ENCODE measurements at places on chromosomes 12 and 14. TPM values are rescaled to one million over a fixed set of nuclear protein-coding genes. Genes with fewer than 3 reads are reported as not detected.
A peak's percentile ranks its signal among the peaks of the same experiment; 100 is the strongest.

GRCh38 chr12:96776908-96777307 is 130.1 kb upstream of the NEDD1 start:
- no peaks in the 10 kb centered on the region for H3K4me1 ChIP-seq
- H3K27me3 ChIP-seq, result no peaks in the 10 kb centered on the region
- H3K4me3 ChIP-seq, result no peak overlapping the region
- no peak for DNase-seq
- H3K27ac ChIP-seq, result no peak overlapping the region

SAMD4A gene
- 40.5 TPM for total RNA-seq

GPRC5A gene
- 1,562 TPM for total RNA-seq

GRIN2B gene
- 0.31 TPM for total RNA-seq

DNA sequence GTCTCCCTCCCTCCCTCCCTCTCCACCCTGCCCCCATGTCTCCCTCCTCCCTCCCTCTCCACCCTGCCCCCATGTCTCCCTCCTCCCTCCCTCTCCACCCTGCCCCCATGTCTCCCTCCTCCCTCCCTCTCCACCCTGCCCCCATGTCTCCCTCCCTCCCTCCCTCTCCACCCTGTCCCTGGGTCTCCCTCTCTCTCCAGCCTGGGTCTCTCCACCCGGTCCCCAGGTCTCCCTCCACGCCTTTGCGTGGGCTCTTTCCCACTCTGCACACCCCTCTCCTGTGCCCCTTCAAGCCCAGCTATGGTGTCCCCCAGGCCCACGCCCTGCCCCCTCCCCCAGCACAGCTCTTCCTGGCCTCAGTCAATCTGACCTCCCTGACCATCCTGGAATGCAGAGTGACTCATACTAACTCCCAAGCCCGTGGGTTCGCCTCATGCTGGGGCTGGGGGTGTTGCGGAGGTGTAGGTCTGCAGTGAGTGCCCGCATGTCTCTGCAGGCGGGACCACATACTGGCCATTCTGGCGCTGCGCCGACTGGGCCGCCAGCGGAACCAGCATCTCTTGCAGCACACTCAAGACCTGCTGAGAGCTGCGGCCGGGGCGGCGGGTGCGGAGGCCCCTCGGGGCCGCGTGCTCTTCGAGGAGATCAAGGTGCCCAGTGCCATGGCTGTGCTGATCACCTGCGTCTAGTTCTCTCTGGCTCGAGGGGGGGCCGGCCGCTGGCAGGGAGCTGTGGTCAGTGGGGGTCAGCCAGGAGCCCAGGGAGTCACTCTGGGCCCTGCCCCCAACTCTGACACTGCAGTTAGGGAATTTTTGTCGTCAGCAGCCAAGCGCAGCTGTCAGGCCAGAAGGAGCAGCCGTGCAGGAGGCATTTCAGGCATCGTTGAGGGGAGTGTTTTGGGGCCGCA is 13.5 kb upstream of the TNFAIP2 start:
- H3K4me1 ChIP-seq, result peaks cover 60% of the 10 kb centered on the region
- peaks cover 16% of the 10 kb centered on the region for H3K27me3 ChIP-seq
- H3K4me3 ChIP-seq, result no peak overlapping the region
- no peaks in the 10 kb centered on the region for H3K36me3 ChIP-seq
- no peak for DNase-seq
- peak overlapping the region; percentile 61 for H3K27ac ChIP-seq

ADGRD1 gene
- 167 TPM for total RNA-seq

GRCh38 chr12:47095446-47096236 is 15.9 kb upstream of the AMIGO2 start:
- DNase-seq, result no peak
- no peaks in the 10 kb centered on the region for H3K36me3 ChIP-seq
- H3K4me3 ChIP-seq, result no peak overlapping the region
- H3K4me1 ChIP-seq, result peaks cover 2% of the 10 kb centered on the region
- no peak overlapping the region for H3K27ac ChIP-seq

DNA sequence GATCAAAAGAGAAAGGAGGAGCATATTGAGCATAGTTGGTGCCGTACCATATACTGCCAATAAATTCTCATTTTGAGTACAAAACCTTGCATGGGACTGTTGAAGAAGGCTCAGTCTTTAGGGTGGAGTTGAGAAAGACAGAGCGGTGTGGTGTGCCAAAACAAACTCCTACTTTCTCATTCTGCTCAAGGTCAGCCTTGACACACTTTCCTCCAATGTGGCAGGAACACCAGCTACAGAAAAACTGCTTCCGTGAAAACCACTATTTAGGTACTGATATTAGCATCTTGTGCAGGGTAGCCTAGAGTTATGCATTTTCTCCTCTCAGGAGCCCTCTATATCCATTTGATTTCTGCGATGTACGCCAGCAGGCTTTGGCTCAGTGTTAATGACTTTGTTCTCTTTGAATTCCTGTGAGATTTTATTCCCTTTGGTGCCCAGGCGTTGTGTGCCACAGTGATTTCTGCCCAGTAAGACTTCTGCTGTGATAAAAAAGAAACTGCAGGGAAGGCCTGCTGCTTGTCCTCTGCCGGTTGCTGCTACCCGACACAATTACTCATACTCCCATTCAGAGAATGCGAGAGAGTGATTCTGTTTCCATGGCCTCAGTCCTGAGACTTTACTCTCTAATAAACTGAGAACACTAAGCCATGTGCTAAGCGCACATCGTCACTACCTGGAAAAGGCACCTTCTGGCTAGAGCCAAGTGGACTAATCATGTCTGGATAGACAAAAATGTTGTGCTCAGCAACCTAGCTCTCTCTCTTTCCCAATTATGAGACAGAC is 88.3 kb upstream of the MDM1 start:
- H3K27me3 ChIP-seq, result no peaks in the 10 kb centered on the region
- DNase-seq, result no peak
- no peaks in the 10 kb centered on the region for H3K4me1 ChIP-seq
- H3K36me3 ChIP-seq, result no peaks in the 10 kb centered on the region
- H3K4me3 ChIP-seq, result no peak overlapping the region
- no peak overlapping the region for H3K27ac ChIP-seq

DNA sequence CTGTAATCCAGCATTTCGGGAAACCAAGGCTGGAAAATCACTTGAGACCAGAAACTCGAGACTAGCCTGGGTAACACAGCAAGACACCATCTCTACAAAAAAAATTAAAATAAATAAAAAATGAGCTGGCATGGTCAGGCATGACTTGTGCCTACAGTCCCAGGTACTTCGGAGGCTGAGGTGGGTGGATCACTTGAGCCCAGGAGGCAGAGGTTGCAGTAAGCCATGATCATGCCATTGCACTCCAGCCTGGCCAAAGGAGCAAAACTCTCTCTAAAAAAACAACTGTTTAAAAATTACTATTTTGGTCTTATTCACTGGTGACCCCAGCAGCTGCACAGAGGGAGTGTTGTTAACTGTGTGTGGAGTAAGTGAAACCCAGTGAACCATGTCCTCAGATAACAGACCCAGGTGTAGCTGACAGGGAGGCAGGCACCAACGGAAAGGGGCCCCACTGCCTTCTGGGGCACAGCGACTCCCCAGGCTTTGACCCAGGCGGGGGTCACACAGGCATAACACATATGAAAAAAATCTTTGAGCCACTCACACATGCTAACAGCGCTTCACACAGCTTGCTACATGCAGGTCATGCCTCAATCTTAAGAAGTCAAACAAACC is 12.1 kb downstream of the DDX54 start:
- no peak for DNase-seq
- no peaks in the 10 kb centered on the region for H3K4me1 ChIP-seq
- no peak overlapping the region for H3K4me3 ChIP-seq
- H3K27me3 ChIP-seq, result no peaks in the 10 kb centered on the region

GRCh38 chr12:113870035-113870434 is 96.1 kb downstream of the RBM19 start:
- H3K36me3 ChIP-seq, result peaks cover 15% of the 10 kb centered on the region
- no peak overlapping the region for H3K4me3 ChIP-seq
- H3K27ac ChIP-seq, result no peak overlapping the region

DNA sequence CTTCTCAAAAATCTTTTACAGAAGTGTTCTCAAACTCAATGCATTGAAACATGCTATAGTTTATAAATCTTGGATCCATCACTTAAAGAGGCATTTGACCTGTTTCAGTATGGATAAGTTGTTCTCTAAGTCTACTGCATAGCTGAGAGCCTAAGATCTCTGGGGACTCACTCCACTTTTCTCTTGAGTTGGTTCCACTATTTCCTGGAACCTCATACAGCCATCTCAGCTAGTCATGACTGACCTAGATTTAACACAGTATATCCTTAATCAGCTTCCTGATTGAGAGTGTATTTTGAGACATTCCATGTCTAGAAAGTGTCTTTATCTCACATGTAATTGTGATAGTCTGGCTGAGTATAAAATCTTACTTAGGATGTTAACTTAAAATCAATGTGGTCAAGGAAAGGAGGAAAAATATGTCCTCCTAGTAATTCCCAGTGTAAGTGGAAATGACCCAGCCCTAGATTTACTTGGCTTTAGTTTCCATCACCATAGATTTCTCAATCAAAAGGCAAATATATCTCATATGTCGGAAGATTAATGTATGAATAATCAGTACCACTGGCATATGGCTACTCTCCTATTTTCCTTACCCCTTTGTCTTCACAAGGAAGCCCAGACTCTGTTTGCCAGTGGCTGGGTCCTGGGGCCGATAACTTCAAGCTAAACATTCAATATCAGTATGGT is 61.9 kb downstream of the KICS2 start:
- no peak for DNase-seq
- H3K4me1 ChIP-seq, result no peaks in the 10 kb centered on the region
- H3K36me3 ChIP-seq, result no peaks in the 10 kb centered on the region
- H3K27ac ChIP-seq, result no peak overlapping the region
- H3K27me3 ChIP-seq, result no peaks in the 10 kb centered on the region
- no peak overlapping the region for H3K4me3 ChIP-seq

GNB3 gene
- total RNA-seq, result 2.0 TPM

DNA sequence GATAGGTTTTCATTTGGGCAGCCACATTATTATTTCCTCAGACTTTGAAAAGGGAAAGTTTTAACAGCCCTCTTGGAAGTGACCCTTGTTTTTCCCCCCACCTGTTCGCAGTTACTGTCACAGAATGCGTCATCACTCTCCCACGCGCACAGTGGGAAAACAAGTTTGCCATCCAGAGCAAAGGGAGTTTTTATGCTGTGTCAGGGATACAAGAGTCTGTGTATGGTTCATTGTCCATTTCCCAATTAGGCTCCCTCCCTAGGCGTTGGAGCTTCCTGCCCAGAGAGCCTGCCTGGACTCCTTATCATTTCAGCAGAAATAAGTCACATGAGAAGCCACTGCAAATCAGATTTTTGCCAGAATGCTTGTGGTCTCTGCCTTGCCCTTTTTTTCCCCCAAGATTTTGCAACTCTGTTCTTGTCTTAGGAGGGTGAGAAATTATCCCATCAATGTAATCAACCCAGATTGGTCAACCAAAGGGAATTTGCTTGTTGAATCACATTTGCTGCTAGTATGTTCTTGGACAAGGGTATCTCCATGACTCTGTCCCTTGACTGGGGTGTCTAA is 104.1 kb downstream of the IGF1 start:
- H3K4me3 ChIP-seq, result no peak overlapping the region
- no peaks in the 10 kb centered on the region for H3K27me3 ChIP-seq

DNA sequence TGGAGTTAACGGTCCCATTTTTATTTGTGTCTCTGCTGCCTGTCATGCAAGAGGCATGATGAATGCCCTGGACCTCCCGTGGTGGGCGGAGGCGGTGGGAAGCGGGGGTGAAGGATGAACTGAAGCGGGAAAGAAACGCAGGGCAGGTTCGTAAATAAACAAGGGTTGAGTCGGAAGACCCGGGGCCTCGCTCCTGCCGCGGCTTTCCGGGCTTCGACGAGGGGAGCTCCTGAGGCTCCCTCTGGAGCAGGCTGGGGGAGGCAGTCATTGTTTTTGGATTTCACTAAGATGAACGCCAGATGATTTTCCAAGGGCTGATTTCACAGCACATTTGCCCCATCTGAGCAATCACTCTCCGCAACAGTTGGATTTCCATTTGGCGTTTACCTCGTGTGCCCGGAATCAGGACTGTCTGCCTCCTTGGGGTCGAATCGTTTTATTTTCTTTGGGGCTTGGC is 130.2 kb downstream of the SLC38A6 start:
- H3K36me3 ChIP-seq, result no peaks in the 10 kb centered on the region
- H3K4me3 ChIP-seq, result no peak overlapping the region
- H3K4me1 ChIP-seq, result no peaks in the 10 kb centered on the region
- no peak for DNase-seq
- H3K27me3 ChIP-seq, result peaks cover 15% of the 10 kb centered on the region
- no peak overlapping the region for H3K27ac ChIP-seq

DNA sequence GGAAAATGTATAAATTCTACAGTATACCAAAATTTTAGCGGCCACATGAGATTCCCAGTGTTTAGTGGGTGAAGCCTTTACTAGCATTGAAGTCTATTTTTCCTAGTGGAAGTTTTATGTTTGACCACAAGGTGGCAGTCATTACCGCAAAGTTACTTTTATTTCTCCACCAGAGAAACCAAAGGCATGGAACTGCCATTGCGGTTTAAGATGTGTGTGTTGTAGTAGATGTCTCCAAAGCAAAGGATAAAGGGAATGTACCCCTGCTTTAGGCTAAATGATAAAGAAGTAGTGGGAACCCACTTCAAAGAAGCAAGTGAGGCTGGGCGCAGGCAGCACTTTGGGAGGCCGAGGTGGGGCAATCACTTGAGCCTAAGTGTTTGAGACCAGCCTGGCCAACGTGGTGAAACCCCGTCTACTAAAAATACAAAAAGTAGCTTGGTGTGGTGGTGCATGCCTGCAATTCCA is 140.5 kb downstream of the PRKCH start:
- no peaks in the 10 kb centered on the region for H3K4me1 ChIP-seq
- no peak overlapping the region for H3K4me3 ChIP-seq
- DNase-seq, result peak; percentile 70
- H3K27ac ChIP-seq, result peak overlapping the region; percentile 13
- peaks cover 21% of the 10 kb centered on the region for H3K36me3 ChIP-seq
